ENCODE measurements at places on chromosomes 1 and 21.

DNA sequence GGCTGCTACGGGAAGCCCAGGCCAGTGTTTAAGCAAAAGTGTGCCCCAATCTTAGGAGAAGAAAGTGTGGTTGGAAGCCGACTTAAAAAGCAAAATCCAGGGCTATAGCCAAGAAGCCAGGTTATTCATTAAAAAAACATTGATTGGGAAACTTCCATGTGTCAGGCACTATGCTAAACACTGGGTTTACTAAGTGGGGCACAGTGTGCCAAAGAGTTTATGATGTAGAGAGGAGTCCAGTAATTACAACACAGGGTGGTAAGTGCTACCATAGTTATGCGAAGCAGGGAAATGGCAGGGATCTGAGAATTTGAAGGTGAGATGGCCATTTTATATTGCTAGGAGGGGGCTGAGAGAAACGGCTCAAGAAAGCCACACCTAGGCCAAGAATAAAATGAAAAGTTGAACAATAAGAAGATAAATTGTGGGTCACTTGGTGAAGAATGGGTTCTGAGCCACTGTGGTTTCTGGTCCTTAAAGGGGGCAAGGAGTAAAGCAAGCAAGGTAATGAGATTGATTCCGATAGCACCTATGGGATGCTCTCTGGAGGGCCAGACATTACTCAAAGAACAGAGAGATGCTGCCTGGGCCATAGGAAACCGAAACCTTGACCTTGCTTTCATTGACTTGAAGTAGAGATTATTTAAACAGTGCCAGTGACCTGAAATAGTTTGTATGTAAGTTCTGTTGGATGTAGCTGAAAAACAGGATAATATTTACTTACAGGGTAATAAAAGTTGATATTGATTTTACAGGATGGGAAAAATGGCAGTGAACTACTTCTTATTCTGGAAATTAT is 177.8 kb downstream of the GIPC2 start:
- DNase-seq: no peak

DNA sequence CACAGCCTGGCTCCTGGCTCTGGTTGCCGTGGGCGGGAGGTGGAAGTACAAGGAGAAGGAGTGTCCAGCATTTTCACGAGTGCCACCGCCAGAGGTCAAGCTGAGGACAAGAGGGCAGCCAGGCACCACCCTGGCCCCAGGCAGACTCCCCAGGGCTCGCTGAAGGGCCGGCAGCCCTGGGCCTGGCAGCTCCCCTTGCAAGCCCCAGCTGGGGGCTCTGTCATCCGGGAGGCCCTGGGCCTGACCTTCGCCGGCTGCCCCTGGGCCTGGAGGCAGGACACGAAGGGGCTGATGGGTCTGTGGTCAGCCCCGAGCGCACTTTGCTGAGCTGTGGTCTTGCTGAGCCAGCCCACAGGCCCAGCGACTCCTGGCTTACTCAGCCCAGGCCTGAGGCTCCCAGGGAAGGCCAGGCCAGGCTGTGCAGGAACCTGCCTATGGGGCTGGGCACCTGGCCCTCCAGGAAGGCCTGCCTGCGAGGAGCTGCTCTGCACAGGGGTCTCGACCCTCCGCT is 74.8 kb downstream of the MORN1 start:
- DNase-seq: no peak

DNA sequence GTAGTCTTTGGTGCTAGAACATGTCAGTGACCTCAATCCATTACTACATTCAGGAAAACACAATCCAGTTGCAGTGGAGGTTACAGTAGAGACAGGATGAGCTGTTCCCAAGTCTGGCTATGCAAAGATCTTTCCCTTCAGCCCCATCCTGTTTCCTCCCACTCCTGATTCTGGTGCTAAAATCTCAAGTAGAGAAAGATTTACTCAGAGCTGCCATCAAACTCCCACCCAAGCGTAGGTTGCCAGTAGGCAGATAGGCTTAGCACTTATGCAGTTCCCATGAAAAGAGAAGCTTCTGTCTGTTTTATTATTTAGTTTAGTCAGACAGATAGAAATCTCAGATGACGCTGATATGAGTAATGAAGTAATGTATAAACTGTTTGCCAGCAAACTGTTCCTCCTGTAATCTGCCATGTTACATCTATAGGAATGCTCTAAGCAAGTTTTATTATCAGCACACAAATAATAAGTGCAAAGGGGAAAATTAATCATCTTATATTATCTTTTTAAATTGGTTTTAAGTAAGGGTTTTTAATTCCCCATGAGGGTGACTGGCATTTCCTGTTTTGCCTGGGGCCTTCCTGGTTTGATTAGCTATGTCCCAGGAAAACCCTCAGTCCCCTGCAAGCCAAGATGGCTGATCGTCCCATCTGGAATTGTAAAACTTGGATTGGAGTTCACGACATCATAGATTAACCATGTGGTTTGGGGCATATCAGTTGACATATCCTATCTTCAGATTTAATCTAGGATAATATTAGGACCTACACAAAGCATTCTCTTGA is 188.3 kb upstream of the PALMD start:
- DNase-seq: no peak

DNA sequence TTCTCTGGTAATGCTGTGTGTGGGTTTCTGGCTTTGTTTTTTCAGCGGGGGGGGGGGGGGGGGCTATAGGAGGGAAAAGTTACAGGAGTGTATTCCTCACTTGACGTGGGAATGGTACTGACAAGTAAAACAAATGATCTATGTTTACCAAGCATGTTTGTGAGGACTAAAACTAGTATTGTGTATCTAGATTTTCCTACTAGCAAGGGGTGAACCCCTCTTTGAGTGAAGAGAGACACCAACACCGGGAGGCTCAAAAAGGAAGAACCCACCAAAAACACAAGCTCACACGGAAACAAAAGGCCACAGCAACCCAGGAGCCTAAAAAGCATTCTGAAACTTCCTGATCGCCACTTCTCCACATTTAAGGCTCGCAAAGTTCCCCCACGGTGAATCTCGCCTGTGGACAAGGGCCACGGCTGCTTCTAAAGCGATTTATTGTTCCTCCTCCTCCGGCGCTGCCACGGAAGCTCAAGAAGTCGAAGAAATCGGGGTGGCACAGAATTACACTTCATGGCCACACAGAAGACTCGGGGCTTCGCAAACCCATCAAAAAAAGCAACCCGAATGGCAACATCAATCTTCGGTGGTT is 703 bp downstream of the PUM1 start:
- DNase-seq: no peak

DNA sequence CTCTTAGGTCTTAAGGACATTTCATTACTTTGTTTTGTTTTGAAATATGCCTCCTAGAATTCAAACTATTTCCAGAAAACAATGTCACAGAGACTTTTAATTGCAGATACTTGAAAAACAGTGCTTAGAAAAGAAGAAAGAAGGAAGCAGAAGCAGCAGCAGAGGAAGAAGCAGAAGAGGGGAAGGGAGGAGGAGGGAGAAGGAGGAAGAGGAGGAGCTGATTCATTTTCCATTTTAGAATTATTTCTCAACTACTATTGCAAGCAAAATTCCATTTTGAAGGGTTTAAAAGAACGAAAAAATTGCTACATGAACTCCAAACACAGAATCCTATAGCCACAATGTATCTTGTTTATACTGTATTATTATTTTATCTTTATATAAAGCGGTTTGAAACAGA is 13.9 kb downstream of the RC3H1 start:
- no peak for DNase-seq

DNA sequence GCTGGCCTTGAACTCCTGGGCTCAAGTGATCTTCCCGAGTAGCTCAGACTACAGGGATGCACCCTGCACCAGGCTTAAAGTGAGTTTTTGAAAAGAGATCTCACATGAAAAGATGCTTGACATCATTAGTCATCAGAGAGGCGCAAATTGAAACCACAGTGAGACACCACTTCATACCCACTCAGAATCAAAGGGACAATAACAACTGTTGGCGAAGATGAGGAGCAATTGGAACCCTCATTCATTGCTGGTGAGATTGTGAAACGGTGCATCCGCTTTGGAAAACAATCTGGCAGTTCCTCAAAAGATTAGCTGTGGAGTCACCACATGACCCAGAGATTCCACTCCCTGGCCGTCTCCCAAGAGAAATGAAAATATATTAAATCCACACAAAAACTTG is 122.3 kb downstream of the PGBD5 start:
- no peak for DNase-seq

Data from pancreas (tissue), 10 donors.